Left ventricle myocardium inferior (tissue), 1 donor: ENCODE measurements at places on chromosomes 7 and 10. TPM values are rescaled to one million over a fixed set of nuclear protein-coding genes. Genes with fewer than 3 reads are reported as not detected.

- no peak for DNase-seq
- no peaks in the 10 kb centered on the region for H3K4me1 ChIP-seq
- H3K36me3 ChIP-seq = no peaks in the 10 kb centered on the region
- no peak overlapping the region for H3K27ac ChIP-seq
Measured at GRCh38 chr10:93716766-93717165, 14.4 kb upstream of the FRA10AC1 start.

- no peak overlapping the region for H3K27ac ChIP-seq
- H3K27me3 ChIP-seq = no peaks in the 10 kb centered on the region
- H3K36me3 ChIP-seq = no peaks in the 10 kb centered on the region
- DNase-seq = no peak
Measured at GRCh38 chr7:146956321-146956720, 839.7 kb downstream of the CNTNAP2 start.

DNA sequence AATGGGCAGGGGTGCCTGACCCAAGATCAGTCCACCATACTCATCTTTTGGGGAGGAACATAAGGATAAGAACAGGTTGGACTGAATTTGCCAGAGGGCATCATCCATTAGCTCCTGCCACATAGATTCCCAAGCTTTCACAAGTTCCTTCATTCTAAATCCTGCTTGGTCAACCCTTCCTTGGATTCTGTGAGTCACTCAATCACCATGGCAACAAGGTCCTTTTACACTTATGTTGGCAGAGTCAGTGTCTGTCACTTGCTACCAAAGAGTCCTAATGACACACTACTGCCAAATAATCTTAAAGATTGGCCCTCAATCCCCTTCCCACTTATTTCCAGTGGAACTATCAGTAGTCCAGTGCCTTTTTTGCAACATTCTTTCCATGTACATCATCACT, 5.0 kb upstream of the LGI1 start:
- no peak overlapping the region for H3K27ac ChIP-seq
- DNase-seq = no peak
- H3K36me3 ChIP-seq = no peaks in the 10 kb centered on the region
- H3K4me3 ChIP-seq = no peak overlapping the region

The PTEN gene
- total RNA-seq = 49.9 TPM
